ENCODE measurements at places on chromosomes 4 and X. TPM values are rescaled to one million over a fixed set of nuclear protein-coding genes. Genes with fewer than 3 reads are reported as not detected.

DNA sequence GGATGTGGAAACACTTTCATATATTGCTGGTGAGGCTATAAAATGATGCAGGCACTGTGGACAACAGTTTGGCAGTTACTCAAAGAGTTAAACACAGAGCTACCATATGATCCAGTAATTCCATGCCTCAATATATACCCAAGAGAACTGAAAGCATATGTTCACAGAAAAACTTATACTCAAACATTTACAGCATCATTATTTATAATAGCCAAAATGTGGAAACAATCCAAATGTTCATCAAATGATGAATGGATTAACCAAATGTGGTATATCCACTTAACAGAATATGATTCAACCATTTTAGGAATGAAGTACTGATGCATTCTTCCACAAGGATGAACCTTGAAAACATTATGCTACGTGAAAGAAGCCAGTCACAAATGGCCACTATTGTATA is 603.8 kb downstream of the IQCM start:
- DNase-seq = no peak
- H3K36me3 ChIP-seq = no peaks in the 10 kb centered on the region
- no peaks in the 10 kb centered on the region for H3K4me1 ChIP-seq
- no peak overlapping the region for H3K4me3 ChIP-seq
- no peaks in the 10 kb centered on the region for H3K27me3 ChIP-seq

DNA sequence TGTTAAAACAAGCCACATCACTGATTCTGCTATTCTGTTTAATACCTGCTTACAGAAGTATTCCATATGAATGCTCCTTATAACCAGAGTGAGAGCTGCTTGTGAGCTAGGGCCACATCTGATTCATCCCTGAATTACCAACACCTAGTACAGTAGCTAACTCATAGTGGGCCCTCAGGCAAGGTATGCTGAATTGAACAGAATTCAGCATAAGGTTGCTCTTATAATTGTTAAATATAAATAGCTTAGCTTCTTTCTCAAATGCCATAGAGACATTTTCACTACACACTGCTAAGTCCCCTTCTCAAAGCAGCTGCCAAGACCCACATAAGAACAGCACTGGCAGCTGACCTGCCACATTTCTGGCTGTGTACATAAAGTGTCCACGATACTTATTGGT is 27.0 kb upstream of the MCF2 start:
- no peak overlapping the region for H3K4me3 ChIP-seq
- H3K36me3 ChIP-seq = no peaks in the 10 kb centered on the region
- no peak overlapping the region for H3K27ac ChIP-seq

DNA sequence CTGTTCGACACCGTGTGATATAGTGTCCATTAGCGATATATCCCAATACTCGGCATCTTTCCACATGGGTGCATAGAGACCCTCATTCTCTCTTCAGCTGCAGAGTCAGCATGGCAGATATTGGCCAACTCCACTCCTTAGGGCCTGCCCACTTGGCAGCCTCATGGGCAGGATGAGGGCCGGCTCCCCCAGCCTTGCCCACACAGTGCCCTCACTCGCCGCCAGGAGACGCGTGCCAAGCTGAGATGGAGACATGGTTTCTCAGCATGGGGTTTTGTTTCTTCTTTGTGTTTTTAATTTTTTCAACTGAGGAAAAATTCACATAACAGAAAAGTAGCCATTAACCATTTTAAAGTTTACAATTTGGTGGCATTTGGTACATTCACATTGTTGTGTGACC is 5.3 kb upstream of the PLXNA3 start:
- no peaks in the 10 kb centered on the region for H3K4me1 ChIP-seq
- peaks cover 18% of the 10 kb centered on the region for H3K36me3 ChIP-seq
- DNase-seq = no peak
- H3K27ac ChIP-seq = no peak overlapping the region
- no peak overlapping the region for H3K4me3 ChIP-seq

TEC gene
- 4.5 TPM for total RNA-seq

F8 gene
- total RNA-seq = 7.7 TPM

GRCh38 chrX:121456315-121456714 is 408.9 kb downstream of the GLUD2 start:
- no peak overlapping the region for H3K4me3 ChIP-seq
- H3K27ac ChIP-seq = no peak overlapping the region
- H3K36me3 ChIP-seq = no peaks in the 10 kb centered on the region
- no peaks in the 10 kb centered on the region for H3K4me1 ChIP-seq
- H3K27me3 ChIP-seq = no peaks in the 10 kb centered on the region

- no peak overlapping the region for H3K4me3 ChIP-seq
- H3K4me1 ChIP-seq = no peaks in the 10 kb centered on the region
- H3K27me3 ChIP-seq = no peaks in the 10 kb centered on the region
- H3K36me3 ChIP-seq = no peaks in the 10 kb centered on the region
- no peak for DNase-seq
- H3K27ac ChIP-seq = no peak overlapping the region
Observed at GRCh38 chr4:4791299-4792111, 68.0 kb upstream of the MSX1 start.
